ENCODE measurements at places on chromosomes 2 and 18. TPM values are rescaled to one million over a fixed set of nuclear protein-coding genes. Genes with fewer than 3 reads are reported as not detected.

Gene RBFA
- 28.7 TPM for total RNA-seq

Gene CNGA3
- not detected for total RNA-seq

Gene VIT
- not detected for total RNA-seq

Gene FAM228A
- not detected for total RNA-seq

Gene LOXHD1
- not detected for total RNA-seq

Gene FMNL2
- total RNA-seq: 1.2 TPM

Gene ALPG
- total RNA-seq: not detected

Gene GAL3ST2
- 0.23 TPM for total RNA-seq

Gene FOXD4L1
- 0.50 TPM for total RNA-seq

Gene METTL4
- total RNA-seq: 26.2 TPM

Gene FRZB
- not detected for total RNA-seq

All from T-helper 2 cell treated with Interferon-gamma antibody and Interleukin-4, amounts not matched to agents 100 ng/mL and 5 ng/mL, for 36 hours (primary cell).